Type B pancreatic cell (in vitro differentiated cells): ENCODE measurements at places on chromosomes 2 and 18. TPM values are rescaled to one million over a fixed set of nuclear protein-coding genes. Genes with fewer than 3 reads are reported as not detected.

CCDC85A gene
- 2.1 and 5.4 TPM in 2 replicates for total RNA-seq

DNA sequence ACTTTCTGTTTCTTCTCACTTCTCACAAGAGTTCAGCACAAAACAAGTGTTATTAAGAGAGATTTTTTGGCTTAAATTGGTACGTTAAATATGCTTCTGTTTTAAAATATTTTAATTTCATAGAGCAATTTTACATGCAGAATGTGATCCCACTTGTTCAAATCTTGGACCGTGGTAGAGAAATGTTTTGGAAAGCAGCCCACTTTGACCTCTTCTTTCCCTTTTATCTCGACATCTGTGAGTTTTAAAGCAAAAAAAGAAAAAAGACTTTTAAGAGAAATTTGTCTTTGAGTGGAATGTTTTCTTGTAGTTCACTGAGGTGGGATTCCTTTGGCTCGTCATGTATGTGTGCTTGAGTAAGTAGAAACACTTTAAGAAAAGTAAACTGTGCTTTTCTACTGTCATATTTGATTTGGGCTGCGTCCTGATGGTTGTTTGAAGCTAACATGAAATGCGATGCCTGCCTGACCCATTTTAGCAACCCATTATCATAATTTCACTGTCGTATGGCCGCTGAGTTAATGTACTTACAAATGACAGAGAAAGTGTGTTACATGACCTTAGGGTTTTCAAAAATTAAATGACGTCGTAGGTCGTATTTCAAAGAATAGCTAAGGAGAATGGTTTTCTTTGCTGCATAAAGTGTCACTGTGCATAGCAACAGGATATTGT is 54.5 kb downstream of the TSHZ1 start:
- no peak for DNase-seq
- no peaks in the 10 kb centered on the region for H3K27me3 ChIP-seq
- H3K36me3 ChIP-seq: peaks cover 11% of the 10 kb centered on the region
- H3K4me3 ChIP-seq: peak overlapping the region; percentile 69
- H3K27ac ChIP-seq: peak overlapping the region; percentile 6

DNA sequence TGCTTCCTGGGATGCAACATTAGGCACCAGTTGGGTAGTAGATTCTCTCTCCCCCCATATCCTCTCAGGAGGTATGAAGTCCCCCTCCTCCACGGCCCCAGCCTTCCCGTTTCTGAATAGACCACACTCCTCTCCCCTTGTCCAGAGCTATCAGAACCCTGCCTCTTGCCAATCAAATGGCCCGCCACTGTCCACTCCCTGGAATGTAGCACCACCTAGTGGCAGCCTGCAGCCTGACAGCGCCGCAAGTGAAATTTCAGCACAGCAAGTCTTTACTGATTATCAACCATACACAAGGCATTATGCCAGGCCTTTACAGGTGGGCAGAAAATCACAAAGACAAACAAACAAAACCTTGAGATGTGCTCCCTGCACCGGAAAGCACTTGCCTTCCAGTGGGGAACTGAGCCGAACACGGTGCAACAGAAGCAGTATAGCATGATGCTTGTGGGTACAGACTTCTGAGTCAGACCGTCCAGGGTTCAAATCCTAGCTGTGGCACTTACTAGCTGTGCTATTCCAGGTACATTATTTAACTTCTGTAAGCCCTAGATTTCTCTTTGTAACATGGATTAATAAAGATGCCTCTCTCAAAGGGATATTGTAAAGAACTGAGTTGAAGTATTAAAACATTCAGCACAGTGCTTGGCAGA is 174.0 kb downstream of the SMAD2 start:
- no peak overlapping the region for H3K27ac ChIP-seq
- no peak overlapping the region for H3K4me3 ChIP-seq
- H3K27me3 ChIP-seq: peaks cover 31% of the 10 kb centered on the region
- DNase-seq: peak; percentile 76

DNA sequence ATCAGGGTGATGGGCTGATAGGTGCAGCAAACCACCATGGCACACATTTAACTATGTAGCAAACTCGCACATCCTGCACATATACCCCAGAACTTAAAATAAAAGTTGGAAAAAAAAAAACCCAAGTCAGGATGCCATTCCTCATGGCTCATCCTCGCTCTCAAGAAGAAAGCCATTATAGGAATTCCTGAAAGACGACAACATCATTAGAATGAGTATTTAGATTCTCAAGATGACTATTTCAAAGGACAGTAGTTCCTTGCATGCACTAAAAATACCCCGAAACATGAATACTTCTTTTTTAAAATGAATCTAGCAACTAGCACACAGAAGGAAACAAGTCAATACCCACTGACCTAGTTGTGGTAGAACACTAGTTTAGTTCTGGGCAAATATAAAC is 285.8 kb upstream of the REV1 start:
- no peak for DNase-seq
- H3K4me3 ChIP-seq: no peak overlapping the region
- peaks cover 10% of the 10 kb centered on the region for H3K4me1 ChIP-seq
- H3K27ac ChIP-seq: no peak overlapping the region

DNA sequence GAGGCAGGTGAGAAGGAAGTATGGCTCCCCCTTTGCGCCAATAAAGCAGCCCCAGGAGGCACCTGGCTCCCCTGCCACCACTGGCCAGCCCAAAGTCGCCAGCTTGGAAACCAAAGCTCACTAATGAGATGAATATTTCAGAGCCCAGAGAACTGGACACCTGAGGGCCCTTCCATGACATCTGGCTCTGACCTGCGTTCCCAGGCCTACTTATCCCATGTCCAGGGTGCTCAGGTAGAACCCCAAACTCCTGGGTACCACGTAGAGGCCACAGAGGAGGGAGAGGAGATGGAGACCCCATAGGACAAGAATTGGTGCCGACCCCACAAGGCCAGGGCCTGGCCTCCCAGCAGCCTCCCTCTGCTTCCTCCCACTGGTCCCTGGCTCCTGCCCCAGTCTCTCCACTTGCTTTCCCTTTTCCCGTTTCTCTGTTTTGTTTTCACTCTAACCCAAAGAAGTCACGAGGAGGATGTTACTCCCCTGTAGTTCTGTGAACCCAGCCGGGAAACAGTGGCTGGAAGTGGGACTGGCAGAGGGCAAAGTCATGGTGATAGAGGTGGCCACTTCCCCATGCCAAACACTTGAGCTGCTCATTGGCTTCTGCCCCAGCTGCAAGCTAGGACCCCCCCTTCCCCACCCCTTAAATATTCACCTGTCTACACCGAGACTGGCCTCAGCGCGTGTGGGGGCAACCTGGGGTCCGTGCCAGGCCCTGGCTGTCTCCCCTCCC is 820 bp downstream of the TMBIM1 start:
- H3K27ac ChIP-seq: peak overlapping the region; percentile 100
- no peaks in the 10 kb centered on the region for H3K36me3 ChIP-seq
- no peaks in the 10 kb centered on the region for H3K27me3 ChIP-seq
- H3K4me3 ChIP-seq: peak overlapping the region; percentile 89
- peaks cover 46% of the 10 kb centered on the region for H3K4me1 ChIP-seq
